ENCODE measurements at places on chromosomes 6 and 20.
A peak's percentile ranks its signal among the peaks of the same experiment; 100 is the strongest.

- DNase-seq, result no peak
Measured at GRCh38 chr6:119379809-119380208, 30.2 kb upstream of the MAN1A1 start.

DNA sequence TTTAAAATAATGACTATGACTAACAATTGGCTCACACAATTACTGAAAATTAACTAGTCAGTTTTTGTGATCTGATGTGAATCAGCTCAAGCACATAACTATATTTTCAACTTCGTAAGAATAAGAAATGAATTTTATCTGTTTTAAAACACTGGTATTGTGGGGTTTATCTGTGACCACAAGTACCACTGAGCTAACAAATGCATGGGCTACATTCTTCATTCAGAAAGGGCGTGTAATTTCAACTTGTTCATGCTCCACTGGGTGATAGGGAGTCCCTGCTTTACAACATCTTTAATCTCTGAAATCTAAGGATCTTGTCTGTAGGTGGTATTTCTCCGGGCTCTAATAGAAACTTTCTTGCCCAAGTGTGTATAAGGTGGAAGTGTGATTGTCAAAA lies 1311.5 kb upstream of the GJE1 start:
- DNase-seq, result no peak

GRCh38 chr6:80022803-80023202 lies 18.4 kb downstream of the TTK start:
- DNase-seq, result no peak

- no peak for DNase-seq
Measured at GRCh38 chr6:40623178-40623577, 36.0 kb upstream of the LRFN2 start.

DNA sequence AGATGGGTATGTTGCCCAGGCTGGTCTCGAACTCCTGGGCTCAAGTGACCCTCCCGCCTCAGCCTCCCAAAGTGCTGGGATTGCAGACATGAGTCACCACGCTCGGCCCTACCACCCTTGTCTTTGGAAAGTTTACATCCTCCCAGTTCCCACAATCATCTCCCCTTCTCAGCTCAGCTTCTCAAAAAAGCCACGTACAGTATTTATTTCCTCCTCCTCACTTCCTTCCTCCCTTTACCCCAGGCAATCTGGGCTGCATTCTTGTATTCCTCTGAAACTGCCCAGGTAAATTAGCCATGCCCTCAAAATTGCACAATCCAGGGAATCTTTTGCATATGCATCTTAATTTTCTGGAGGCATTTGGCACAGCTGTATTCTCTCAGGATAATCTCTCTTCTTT lies 7.4 kb upstream of the SLC23A2 start:
- no peak for DNase-seq

- no peak for DNase-seq
Measured at GRCh38 chr20:23404196-23404595, 17.1 kb downstream of the NAPB start.

DNA sequence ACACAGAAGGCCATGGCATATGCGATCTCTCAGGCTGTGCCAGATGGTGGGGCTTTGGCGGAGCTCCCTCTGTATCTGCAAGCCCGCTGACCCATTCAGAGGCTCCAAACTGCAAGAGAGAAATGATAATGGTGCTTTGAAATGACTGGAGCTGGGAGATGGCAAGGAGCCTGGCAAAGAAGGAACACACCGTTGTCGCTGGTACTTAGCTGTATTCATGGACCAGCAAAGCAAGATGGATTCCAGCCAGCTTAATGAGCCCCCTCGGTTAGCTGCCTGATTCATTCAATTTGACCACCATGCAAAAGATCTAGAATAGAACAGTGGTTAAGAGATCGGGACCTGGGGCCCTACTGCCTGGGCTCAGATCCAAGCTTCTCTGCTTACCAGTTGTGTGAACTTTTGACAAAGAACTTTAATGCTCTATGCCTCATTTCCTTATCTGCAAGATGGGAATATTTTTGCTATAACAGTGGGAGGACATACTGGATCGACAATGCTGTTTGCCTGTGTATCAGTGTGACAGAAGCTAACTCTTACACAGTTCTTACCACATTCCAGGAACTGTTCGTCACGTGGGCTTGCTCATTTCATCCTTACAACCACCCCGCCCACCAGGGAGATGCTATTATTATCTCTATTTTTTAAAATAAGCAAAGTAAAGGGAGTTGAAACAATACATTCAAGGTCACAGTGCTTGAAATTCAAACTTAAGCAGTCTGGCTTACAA lies 317.8 kb upstream of the SULF2 start:
- DNase-seq, result no peak

GRCh38 chr6:7236306-7237209 lies 76.4 kb downstream of the SSR1 start:
- no peak for DNase-seq

GRCh38 chr6:131132360-131132759 lies 2.9 kb upstream of the AKAP7 start:
- no peak for DNase-seq

DNA sequence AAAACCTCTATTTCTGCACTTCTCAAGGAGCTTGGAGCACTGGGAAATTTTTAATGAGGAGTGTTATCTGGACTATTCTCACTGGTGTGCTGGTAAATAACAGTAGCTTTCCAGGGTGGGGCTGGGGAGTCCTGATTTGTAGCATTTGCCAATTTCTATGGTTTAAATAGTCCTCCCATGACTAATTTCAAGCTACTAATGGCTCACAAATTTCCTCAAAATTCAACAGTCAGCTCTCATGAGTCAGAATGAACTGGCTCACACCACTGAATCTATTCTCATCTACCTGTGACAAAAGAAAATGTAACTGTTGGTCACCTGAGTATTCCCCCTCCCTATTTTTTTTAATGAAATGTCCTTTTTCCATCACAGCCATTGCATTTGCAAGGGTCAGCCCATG lies 449.6 kb downstream of the KIF16B start:
- no peak for DNase-seq

GRCh38 chr6:150310539-150310938 lies 58.3 kb upstream of the IYD start:
- no peak for DNase-seq

DNA sequence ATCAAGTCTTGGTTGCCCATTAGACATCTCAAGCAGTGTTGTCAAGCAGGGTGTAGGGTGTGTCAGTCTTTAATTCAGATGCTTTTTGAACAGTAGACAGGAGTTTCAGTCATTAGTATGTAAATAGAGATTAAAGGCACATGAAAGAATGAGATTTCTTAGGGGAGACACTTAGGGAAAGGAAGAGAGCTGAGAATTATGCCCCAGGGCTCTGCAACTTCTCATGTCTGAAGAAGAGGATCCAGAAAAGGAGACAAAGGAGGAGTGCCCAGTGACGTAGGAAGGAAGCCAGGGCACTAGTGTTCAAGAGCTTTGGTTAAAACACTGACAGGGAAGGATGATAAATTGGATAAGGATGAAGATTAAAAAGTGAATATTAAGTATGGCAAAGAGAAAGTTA lies 569.7 kb downstream of the NKAIN2 start:
- DNase-seq, result no peak

- DNase-seq, result no peak
Measured at GRCh38 chr20:34791289-34792020, 34.0 kb downstream of the NCOA6 start.

DNA sequence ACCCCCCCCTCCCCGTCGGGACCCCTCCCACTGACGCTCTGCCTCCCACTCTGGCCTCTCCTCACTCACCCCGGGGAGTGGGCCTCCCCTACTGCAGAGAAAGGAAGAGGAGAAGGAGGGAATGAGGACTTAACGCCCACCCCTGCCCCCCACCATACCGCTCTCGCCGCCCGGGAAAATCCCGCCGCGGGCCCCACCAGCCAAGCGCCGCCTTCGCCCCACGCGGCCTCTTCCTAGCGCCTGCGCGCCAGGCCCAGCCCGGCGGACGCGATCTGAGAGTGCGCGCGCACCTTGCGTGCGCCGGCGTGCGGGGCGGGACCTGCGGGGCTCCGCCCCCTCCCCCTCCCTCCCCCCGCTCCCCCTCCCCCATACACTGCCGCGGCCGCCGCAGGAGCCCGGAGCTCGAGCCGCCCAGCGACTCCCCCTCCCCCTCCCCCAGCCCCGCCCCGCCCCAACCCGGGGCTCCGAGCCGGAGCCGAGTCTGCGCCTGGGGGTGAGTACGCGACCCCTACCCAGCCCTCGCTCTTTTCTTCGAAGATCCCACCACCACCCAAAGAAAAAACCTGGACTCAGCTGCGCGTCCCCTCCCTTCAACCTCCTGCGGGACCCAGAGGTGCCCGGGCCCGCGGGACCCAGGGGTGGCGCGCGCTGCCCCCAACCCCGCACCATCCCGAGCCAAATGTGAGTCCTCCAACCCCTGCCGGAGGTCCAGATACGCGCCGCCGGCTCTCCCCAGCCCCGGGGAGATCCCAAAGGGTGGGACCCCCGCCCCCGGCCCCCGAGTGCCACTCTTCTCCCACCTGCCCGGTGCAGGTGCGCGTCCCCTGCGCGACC lies at the start of the genes MRPL14 and TMEM63B:
MRPL14 (minus strand) TSS at position 267 of the 834 bp plus-strand sequence. CDS start 10,841 bp downstream, outside the sequence.
TMEM63B (plus strand) TSS at position 369 of the 834 bp plus-strand sequence. CDS start 7,031 bp downstream, outside the sequence.
- DNase-seq, result peak; percentile 88
